ENCODE measurements at places on chromosomes 1 and 21. TPM values are rescaled to one million over a fixed set of nuclear protein-coding genes. Genes with fewer than 3 reads are reported as not detected.

DNA sequence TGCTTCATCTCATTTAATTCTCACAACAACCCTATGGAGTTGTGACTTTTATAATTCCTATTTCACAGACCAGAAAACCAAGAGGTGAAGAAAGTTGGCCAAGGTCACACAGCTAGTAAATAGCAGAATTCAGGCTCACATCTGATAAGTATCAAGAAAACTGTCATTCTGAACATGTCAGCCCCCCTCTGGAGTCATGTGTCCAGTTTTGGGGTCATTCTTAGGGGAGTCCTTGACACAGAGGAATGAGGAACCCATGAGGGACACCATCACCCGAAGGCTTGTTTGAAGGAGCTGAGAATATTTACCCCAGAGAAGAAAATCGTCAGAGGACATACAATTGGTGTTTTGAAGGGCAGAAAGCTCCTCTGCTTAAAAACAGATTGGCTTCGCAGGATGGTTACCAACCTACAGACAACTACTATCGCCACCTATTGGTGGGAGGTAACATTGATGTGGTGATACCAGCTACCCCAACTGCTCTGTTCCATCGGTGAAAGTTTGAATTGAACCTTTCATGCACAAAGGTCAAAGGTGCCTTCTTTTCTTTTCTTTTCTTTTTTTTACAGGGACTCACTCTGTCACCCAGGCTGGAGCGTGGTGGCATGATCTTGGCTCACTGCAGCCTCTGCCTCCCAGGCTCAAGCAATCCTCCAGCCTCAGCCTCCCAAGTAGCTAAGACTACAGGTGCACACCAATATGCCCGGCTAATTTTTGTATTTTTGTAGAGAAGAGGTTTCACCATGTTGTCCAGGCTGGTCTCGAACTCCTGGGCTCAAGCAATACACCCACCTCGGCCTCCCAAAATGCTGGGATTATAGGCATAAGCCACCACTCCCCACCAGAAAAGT lies 31.3 kb downstream of the NCMAP start:
- DNase-seq = no peak

- DNase-seq = no peak
Observed at GRCh38 chr1:41357451-41358101, 3.7 kb upstream of the FOXO6 start.

DNA sequence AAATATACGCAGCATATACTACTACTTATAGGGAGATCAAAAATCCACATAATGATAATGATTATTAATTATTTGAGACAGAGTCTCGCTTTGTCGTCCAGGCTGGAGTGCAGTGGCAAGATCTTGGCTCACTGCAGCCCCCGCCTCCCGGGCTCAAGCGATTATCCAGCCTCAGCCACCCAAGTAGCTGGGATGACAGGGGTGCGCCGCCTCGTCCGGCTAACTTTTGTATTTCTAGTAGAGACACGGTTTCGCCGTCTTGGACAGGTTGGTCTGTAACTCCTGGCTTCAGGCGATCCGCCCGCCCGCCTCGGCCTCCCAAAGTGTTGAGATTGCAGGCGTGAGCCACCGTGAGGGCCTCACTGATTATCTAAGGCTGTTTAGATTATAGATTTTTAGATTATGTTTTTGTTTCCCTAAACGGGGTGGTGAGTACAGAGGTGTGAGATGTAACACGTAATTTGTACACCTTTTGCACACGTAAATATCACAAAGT lies 548 bp upstream of the SLC25A33 start:
- DNase-seq = no peak

DNA sequence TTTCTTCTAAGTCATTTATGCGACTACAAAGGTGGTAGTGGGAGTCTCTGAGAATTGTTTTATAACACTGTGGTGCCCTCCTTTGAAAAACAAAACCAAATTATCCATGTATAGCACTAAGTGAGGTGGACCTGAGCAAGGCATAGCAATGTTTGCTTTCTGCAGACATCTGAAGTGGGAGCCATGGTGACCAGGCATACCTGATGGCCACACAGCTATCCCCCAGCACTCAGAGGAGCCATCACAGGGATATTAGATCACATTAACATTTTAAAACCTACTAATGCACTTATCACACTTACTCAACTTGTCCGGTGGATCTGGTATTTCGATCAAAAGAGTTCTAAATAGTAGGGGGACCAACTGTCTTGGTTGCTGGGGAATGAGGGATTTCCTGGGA lies 24.8 kb upstream of the AVPR1B start:
- no peak for DNase-seq

GRCh38 chr1:178818416-178818815 lies 52.5 kb downstream of the ANGPTL1 start:
- DNase-seq = peak; percentile 35

Gene DNALI1
- 5.5 TPM for polyA plus RNA-seq

Gene C1orf185
- not detected for polyA plus RNA-seq

Gene DUSP10
- 16.1 TPM for polyA plus RNA-seq

Gene FCRL6
- not detected for polyA plus RNA-seq

Gene GLIS1
- 0.86 TPM for polyA plus RNA-seq

Gene PEAR1
- polyA plus RNA-seq = 50.4 TPM
